ENCODE measurements at places on chromosomes 2 and 18.

GRCh38 chr2:174967691-174968260, 37.4 kb downstream of the CHN1 start:
- DNase-seq: no peak

GRCh38 chr2:61177727-61178549, 15.9 kb downstream of the C2orf74 start:
- DNase-seq: no peak

- no peak for DNase-seq
Measured at GRCh38 chr2:190235101-190235500, 84.5 kb downstream of the HIBCH start.

GRCh38 chr2:176122683-176123410, at the start of gene HOXD9:
Gene HOXD9, plus strand, starts transcription at chr2:176122719. Its CDS starts 50 bp downstream, at chr2:176122769.
- no peak for DNase-seq

DNA sequence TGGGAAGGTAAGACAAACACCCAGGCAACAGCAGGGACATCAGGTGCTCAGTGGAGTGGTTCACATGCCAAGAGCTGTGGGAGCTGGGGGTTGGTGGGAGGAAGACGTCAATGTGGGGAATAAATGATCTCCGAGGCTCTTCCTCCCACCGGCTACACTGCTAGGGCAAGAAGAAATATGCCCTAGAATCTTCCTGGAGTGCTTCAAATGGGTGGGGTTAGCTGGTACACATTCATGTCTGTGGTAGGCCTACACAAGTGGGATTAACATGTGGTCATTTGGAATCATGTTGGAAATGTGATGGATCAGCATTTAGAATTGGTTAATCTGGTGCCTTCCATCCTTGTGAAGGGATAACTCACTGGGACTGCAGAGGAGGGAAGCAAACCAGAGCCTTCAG, 12.4 kb upstream of the ZFP36L2 start:
- DNase-seq: no peak

DNA sequence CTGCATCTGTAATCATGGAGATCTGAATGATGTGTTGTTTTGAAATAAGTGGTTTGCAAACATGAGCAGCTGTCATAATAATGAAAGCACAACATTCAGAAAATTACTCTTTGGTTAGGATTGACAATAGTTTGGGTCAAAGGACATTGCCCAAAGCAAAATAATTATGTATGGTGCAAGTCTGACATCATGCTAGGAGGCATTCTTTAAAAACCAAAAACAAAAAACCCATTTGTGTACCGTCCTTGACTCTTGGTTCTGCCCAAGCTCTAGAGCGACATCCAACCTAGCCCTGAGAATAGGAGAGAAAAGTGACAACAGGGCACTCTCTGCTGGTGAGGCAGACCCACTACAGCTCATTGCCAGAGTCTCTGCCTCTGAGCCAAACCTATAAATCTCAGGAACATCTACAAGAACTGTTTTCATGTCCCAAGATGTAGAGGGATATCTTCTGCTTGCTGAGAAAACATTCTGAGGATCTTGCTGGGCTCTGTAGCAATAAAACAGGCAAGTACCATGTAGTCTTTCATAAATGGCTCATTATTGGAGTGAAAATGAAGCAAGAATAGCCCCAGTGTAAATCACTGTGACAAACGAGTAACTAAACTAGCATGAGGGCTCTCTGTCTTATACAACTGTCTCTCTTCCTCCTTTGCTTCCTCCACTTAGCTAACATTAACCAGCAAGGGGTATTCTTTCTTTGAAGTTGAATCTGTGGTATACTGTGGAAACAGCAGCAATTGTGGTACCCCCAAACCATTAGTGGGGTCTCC, 266.8 kb upstream of the CXCR4 start:
- peak; percentile 43 for DNase-seq

- DNase-seq: no peak
Measured at GRCh38 chr2:239042046-239042445, 194.2 kb downstream of the TWIST2 start.

GRCh38 chr2:66526180-66526579, 91.3 kb downstream of the MEIS1 start:
- DNase-seq: no peak

DNA sequence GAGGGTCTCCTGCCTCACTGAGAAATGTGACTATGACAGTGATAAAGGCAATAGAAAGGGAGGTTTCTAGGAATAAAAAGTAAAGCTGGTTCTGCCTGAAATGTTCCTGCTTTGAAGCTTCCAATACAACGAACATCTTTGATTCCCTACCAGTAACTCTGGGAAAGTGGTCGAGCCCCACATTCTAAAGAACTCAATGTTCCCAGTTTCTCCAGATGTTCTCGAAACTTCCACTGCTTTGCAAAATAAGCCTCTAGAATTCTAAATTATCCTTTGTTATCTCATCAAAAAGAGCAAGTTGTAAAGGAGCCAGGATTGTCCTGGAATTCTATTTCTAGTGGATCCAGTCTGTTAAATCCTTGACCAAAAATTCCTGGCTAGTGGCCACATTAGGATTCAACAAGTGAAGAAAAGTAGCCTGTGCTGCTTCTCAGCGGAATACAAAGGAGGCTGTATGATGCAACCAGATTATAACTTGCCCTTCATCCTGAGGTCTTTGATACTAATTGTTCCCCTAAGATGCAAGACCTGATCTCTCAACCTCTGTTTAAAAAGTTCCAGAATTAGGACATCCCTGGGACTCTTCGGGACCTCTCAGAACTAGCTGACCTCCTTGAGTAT, 8.4 kb downstream of the SCN7A start:
- no peak for DNase-seq

GRCh38 chr2:202040079-202040844, 6.6 kb downstream of the FZD7 start:
- DNase-seq: no peak

DNA sequence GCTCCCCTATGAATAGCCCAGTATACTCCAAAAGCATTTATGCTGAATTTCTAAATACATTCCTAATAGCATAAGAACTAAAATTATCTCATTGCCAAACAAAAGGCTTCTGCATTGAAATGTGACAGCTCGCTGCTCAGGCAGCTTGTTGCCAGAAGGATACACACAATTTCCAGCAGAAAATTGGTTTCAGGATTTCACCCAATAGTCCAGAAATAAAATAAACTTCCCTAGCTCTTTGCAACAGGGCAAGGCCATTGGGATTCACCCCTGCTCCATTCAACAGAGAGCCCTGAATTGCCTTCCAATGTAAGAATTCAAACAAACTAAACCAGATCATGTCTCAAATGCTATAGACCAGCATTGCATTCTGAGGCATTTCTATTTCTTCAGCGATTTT, 70.7 kb downstream of the RBM43 start:
- no peak for DNase-seq

DNA sequence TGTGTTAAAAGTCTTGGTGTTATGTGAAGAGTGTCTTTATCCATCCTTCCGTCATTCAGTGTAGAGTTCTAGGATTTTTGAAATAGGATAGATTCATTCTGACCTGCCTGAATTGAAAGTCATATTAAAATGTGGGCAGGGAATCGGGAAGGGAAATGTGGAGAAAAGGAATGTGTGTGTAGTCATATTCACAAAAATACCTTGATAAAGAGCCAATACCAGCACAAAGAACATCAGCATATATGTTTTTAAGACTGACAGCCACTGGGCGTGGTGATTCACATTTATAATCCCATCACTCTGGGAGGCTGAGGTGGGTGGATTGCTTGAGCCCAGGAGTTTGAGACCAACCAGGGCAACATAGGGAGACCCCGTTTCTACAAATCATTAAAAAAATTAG, 188.1 kb downstream of the CAMKMT start:
- DNase-seq: no peak

DNA sequence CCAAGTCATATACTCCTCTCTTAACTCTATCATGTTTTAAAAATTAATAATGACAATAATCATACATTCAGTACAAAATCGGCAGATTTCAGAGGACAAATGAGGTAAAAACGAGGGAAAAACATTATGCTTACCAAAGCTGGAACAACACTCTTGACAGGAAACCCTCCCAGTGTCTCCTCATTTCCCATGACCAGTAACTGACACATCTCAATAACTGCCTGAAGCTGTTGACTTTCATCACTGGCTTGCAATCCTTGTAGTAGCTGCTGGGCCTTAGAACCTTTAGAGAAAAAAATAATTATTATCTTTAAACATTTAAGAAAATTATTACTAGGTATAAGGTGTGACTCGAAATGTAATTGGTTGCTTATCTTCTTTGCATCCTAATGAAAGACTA, 103.6 kb downstream of the TRIP12 start:
- no peak for DNase-seq

All from NCI-H2107 (cell line).